ENCODE measurements at places on chromosomes 16 and 17.

- DNase-seq, result no peak
These were observed 18.4 kb downstream of the GJD3 start for GRCh38 chr17:40345994-40346764.

DNA sequence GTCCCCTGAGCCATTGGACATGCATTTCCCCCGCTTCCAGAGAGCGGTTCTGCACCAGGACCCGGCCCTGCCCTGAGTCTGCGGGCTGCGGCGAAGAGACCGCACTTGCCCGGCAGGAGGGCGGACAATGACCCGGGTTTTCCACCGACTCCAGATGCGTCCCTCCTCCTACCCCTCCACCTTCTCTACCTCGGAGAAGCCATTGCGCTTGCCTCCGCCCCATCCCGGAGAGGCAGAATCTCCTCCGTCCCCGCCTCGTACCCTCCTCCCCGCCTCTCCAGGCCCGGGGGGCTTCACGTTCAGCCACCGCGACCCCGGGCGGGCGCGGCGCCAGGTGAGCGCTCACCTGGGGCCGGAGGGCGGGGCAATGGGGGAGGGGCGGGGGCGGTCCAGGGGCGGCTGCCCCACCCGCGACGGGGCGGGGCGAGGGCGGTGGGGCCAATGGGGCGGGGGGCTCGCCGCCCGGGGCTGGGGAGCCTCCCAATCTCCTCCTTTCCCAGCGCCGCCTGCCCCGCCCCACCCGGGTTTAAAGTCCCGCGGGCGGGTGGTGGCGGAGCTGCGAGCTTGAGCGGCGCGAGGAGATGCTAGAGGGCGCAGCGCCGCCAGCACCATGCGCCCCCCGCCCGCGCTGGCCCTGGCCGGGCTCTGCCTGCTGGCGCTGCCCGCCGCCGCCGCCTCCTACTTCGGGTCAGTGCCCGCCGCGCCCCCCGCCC lies at the start of gene WNT9B:
TSS of gene WNT9B (plus strand) at position 555 of the 713 bp plus-strand sequence. CDS start at position 611, 56 bp downstream.
- DNase-seq, result no peak

DNA sequence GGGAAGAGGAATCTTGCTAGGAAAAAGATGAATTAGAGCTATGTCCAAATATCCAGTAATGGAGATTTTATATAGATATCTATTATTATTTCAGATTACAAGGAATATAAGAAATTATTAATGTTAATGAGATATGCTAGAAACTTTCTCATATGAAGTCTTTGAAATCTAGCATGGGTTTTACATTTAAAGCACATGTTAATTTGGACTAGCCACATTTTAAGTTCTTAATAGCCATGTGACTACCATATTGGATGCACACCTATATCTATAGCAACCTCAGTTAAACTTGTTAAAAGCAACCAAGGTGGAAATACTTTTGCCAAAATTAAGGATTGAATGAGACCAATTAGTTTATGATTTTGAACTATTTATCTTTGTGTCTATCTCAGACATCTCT lies 86.7 kb upstream of the CNTNAP4 start:
- no peak for DNase-seq

- DNase-seq, result no peak
These were observed 38.0 kb upstream of the CDH15 start for GRCh38 chr16:89133457-89134127.

GRCh38 chr17:77373299-77374169 lies 232.8 kb downstream of the SEC14L1 start:
- DNase-seq, result no peak
